ENCODE measurements at places on chromosomes 4 and X.

DNA sequence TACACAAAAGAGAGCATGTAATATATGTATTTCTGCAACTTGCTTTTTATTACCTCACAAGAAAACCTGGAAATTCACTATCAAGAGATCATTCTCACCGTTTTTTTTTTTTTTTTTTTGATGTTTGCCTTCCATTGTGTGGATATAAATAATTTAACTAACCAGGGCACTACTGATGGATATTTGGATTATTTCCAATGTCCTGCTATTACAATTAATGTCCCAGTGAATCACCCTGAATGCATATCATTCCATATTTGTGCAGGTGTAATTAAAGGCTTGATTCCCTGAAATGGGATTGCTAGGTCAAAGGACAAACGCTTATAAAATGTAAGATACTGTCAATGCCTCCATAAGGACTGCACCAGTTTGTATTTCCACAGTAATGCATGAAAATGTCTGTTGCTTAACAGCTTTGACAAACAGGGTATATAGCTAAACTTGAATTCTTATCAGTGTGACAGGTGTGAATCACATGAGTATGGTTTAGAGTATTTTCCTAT is 87.8 kb downstream of the NCAPG start:
- DNase-seq: no peak

DNA sequence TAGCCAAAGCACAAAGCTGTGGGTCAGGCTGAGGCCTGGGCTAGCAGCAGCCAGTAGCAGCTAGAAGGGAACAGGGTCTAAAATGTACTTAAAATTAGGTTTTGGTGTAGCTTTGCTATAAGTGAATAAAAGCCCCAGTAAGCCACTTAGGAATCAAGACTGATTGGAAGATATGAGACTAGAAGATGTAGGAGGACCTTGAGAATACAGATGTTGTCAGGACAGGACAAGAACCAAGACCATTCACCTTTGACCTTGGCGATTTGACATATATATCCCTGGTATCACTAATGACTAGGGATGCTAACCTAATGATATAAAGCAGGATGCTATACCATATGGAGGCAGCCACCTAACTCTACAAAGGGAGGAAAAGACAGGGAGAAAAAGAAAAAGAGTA is 238.1 kb downstream of the FBXO8 start:
- DNase-seq: no peak

DNA sequence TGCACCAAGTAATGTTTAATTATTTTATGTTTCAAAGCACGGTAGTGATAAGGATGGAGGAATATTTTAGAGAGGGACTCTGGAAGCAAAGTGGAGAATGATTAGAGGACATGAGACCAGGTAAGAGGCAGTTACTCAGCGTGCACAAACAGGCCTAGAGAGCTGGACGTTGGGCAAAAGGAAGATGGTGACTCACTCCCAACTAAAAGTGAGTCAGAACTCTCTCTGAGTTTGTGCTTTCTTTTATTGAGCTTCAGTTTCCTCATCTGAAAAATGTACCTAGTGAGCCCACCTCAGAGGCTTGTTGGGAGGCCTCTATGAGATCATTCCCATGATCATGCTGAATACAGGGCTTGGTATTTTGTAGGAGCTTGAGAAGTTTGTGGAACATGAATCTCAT is 1.6 kb upstream of the ZC4H2 start:
- DNase-seq: no peak

- DNase-seq: no peak
Measured at GRCh38 chr4:108814326-108814725, 51.5 kb upstream of the ETNPPL start.

DNA sequence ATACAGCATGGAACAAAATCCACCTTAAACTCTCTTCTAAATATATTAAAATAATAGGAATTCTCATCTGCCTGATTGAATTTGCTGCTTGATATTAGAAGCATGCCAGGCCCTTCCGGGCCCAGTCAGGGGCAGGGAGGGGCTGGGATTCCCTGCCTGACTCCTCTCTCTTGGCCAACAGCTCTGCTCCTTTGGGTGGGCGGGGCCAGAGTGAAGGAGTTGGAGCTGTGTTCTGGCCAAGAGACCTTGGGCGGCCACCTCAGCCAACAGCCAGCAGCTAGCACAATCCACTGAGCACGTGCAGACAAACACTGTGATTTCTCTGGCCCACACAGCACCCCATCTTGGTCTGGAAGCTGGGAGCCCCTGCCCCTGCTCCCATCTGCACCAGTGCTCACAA is 140.3 kb downstream of the PJA1 start:
- DNase-seq: no peak

DNA sequence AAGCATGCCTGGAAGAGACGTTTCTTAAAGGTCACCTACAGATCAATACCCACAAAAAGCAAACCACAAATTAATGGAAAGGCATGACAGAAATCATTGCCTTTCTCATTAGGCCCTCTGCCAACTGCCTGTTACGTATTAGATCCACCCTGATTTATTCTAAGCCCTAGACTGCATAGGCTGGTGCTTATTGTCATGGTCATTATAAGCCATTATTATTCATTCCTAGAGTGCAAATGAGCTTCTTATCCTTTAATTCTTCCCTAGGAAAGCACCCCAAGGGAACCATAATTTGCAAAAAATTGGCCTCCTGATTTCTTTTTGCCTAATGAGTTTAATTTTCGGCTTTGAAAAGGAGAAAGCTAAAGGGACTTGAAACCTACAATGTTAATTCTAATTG is 184.2 kb upstream of the GPRIN3 start:
- no peak for DNase-seq

DNA sequence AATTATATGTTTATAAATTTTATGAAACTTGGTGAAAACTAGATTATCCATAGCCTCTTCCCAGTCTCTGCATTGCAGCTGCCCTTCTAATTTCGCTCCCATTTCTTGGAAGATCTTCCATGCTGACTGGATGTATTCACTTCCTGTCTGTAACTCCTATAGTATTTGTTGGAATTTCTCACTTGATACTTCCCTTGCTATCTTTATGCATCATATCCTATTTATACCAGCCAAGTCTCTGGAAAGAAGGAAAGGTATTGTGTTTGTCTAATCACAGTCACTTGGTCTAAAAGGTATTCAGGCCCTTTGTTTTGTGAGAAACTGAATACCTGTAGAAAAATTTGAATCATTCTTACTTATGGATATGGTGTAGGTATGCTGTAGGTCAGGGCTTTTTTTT is 870.9 kb upstream of the FRG1 start:
- DNase-seq: peak; percentile 2

GRCh38 chrX:138006180-138006579 is 440.3 kb downstream of the ZIC3 start:
- no peak for DNase-seq

DNA sequence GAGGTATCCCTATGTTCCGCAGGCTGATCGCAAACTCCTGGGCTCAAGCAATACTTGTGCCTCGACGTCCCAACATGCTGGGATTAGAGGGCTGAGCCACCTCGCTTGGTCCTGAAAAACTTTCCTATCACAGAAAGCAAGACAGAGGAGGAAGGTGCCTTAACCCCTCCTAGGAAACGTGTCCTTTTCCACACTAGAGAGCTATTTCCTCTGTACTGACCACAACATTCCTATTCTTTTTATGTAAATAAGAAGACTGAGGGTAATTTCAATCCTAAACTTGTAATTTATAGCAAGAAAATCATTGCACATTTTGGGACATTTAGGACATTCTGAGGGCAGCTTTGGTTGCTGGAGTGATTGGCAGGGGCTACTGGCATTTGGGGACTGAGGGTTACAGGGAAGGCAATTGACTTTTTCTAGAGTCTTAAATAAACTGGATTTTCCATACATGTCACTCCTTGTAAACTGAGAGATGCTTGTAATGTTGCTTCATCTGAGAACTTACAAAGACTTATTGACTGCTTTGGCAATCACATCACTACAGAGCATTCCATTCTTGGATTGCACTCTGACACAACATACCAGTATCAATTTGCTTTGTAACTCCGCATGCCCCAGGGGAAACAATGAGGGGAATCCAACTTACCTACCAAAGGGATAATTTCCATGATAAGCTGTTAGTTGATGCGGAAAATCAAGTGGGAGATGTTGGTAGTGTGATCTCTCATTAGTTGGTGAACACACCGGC is 15.6 kb downstream of the XAGE3 start:
- DNase-seq: peak; percentile 35

GRCh38 chr4:104421566-104421965 is 73.1 kb downstream of the CXXC4 start:
- no peak for DNase-seq

- DNase-seq: no peak
Measured at GRCh38 chr4:100929758-100930157, 411.9 kb upstream of the EMCN start.

GRCh38 chr4:2249526-2250356 is 7.8 kb upstream of the HAUS3 start:
- DNase-seq: no peak

GRCh38 chrX:1535241-1536041 is 1.5 kb downstream of the P2RY8 start:
- DNase-seq: no peak

DNA sequence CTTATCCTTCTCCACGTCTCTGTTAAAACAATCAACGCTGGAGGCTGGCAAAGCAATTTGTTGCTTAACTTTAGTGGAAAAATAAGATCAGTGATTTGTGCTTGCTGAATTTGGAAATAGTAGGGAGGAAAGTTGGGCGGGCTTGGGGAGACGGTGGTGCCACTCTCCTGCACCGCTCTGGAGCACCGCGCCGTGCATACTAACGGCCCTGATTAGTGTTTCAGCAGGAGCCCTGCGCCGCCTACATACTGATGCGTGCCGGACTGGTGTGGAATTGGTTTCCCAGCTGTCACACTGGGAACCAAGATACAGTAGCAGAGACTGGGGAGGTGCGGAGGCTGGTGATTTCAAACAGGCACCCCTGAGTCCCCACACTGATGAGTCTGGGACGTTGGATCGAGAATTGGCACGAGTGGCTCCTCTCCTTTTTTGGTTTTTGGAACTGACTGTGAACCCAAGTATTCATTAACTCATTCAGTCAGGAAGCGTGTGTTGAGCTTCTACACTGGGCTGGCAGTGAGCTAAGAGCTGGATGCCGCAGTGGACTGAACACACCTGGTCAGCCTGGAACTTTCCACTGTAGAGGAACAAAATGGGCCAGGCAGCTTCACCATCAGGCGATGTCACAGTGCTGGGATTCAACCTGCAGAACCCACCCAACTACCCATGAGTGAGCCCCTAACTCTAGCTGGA is 29.0 kb upstream of the PSAPL1 start:
- no peak for DNase-seq

- DNase-seq: no peak
Measured at GRCh38 chr4:33090910-33091309, 2370.7 kb downstream of the PCDH7 start.

- no peak for DNase-seq
Measured at GRCh38 chrX:41589634-41590270, 99.0 kb upstream of the GPR34 start.

- no peak for DNase-seq
Measured at GRCh38 chr4:188161167-188161566, 21.9 kb downstream of the TRIML1 start.

GRCh38 chr4:105822061-105822460 is 73.2 kb upstream of the NPNT start:
- no peak for DNase-seq

Data from HCEC 1CT (cell line).